Smooth muscle cell of the umbilical artery (primary cell): ENCODE measurements at places on chromosomes 6 and 20. TPM values are rescaled to one million over a fixed set of nuclear protein-coding genes. Genes with fewer than 3 reads are reported as not detected.

NRSN1 gene
- total RNA-seq: not detected in 2 replicates

LHFPL5 gene
- not detected in 2 replicates for total RNA-seq

PARD6B gene
- 0.37 and 0.59 TPM in 2 replicates for total RNA-seq

MRPS26 gene
- 25.2 and 30.6 TPM in 2 replicates for total RNA-seq

WFDC12 gene
- not detected in 2 replicates for total RNA-seq

MUCL3 gene
- total RNA-seq: not detected in 2 replicates

LGSN gene
- under 0.01 TPM in 1 of 2 replicates, not detected in the other for total RNA-seq

PDSS2 gene
- total RNA-seq: 11.6 and 14.9 TPM in 2 replicates

MTG2 gene
- total RNA-seq: 15.7 and 18.2 TPM in 2 replicates

TULP4 gene
- total RNA-seq: 119 and 147 TPM in 2 replicates

CD109 gene
- total RNA-seq: 22.0 and 58.7 TPM in 2 replicates
